HT1080 (cell line): ENCODE measurements at places on chromosomes 6 and 20. TPM values are rescaled to one million over a fixed set of nuclear protein-coding genes. Genes with fewer than 3 reads are reported as not detected.

GRCh38 chr20:3767110-3767426 lies 485 bp downstream of the ADISSP start:
- no peak for DNase-seq

LHFPL5 gene
- 0.70 TPM in 1 of 2 replicates, not detected in the other for total RNA-seq

GRCh38 chr6:20826378-20826777 lies 292.1 kb downstream of the CDKAL1 start:
- peak; percentile 46 for DNase-seq

MEP1A gene
- not detected in 2 replicates for total RNA-seq

GPX5 gene
- total RNA-seq, result not detected in 2 replicates

DNA sequence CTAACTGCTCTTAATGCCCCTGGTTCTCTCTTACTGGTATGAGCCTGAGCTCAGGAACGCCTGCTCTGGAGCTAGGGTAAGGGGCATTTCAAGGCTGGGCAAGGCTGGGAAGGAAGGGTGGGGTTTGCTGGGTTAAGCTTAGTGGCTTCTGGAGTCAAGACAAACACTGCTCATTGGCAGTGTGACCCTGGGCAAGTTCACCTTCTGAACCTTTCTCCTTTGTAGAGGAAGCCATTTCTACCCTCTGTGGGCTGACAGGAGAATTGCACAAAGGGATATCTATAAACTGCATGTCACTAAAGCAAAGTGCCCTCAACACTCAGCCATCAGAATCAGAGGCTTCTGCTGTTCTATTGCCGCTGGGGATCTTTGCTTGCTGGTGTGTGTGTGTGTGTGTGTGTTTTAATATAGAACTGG lies 20.3 kb upstream of the LRRN4 start:
- DNase-seq, result no peak

DNA sequence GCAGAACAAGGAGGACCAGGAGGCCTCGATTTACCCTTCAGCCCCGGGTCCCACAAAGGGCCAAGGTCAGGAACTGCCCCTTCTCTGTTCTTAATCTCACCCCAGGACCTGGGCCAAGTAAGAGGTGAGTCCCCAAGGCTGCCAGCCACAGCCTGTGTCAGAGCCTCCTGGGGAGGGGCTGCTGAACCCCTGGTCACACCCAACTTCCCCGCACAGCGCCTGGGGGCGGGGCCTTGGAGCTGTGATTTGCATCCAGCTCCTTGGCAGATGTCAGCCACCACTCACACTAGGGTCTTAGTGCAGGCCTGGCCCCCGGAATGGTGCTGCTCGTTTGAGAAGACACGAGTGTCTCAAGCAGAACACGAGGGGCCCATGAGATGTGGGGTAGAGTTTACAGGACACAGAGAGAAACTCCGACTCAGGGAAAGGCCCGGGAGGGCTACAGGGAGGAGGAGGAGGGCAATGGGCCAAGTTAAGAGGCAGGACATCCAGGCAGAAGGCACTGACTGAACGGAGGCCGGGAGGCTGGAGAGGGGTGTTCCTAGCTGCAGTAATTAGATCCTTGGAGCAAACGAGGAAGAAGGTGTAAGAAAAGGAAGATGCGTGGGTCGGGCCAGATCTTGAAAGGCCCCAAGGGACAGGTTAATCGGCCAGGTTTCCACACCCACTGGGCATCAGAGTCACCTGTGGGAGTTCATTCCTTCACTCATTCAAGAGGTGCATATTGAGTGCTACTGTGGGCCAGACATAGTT lies 26.9 kb downstream of the ZBP1 start:
- no peak for DNase-seq

- no peak for DNase-seq
Observed at GRCh38 chr6:42047213-42047590, 3.1 kb upstream of the TAF8 start.

DNA sequence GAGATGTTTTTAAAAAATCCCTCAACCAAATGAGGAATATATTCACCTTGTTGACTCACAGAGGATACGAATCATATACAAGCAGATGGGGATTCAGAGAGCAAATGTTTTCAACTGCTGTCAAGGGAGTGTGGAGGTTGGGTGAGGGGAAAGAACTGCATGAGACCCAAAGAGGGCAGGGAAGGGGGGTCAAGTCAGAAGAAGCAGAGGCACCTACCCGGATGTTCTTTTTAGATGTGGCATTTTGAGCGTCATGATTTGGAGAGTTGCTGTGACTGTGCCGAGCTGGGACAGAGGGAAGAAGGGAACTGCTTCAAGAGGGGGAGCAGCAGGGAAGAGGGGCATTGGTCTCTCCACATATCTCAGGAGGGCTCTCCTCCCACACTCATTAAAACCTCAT lies 191.3 kb upstream of the PROKR2 start:
- no peak for DNase-seq

MOG gene
- not detected in 2 replicates for total RNA-seq

NFATC2 gene
- total RNA-seq, result 0.10 and 0.23 TPM in 2 replicates

DNA sequence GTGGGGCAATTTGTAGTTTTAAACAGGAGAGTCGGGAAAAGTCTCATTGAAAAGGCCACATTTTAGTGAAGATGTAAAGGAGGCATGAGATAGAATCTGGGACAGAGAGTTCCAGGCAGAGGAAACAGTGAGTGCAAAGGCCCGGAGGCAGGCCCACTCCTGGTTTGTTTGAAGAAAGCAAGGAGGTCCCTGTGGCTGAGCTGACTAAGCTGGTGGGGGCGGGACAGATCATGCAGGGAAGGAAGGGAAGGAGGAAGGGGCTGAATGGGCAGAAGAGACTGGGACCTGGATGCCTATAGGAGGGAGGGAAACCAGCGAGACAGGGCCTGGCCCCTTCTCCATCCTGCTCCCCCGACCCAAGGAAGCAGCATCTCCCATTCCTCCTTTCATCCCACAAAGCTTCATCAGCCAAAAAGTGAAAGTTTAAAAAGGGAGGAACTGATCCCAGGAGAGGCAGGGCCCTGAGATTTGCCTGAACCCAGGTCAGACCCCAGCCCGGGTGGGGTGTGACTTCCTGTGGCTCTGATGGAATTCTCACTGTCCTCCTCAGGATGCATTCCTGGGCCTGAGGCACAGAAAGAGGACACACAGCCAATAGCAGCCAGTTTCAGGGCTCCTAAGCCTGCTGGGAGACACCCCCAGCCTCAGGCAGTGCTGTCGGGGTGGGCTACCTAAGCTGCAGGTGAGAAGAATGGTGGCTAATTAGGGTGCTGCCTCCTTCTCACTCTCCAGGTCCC lies 54.2 kb upstream of the SIRPA start:
- peak; percentile 10 for DNase-seq

GRCh38 chr6:14141351-14142062 lies 23.9 kb downstream of the CD83 start:
- no peak for DNase-seq

DNA sequence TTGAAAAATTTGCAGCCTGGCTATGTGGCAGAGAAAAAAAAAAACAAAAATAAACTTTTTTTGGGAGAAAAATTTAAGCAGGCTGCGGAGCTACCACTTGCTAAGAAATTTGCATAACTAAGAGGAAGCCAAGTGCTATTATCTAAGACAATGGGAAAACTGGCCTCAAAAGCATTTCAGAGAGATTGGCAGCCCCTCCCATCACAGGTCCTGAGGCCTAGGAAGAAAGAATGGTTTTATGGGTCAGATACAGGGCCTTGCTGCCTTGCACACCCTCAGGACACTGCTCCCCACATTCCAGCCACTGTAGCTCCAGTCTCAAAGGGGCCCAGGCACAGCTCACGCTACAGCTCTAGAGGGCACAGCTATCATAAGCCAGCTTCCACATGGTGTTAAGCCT lies 777.9 kb downstream of the TENT5A start:
- DNase-seq, result no peak
